Omental fat pad (tissue), 4 donors: ENCODE measurements at places on chromosomes 3 and 15.

- DNase-seq = no peak
These were observed 2.2 kb downstream of the PDCD10 start for GRCh38 chr3:167732313-167733065.

DNA sequence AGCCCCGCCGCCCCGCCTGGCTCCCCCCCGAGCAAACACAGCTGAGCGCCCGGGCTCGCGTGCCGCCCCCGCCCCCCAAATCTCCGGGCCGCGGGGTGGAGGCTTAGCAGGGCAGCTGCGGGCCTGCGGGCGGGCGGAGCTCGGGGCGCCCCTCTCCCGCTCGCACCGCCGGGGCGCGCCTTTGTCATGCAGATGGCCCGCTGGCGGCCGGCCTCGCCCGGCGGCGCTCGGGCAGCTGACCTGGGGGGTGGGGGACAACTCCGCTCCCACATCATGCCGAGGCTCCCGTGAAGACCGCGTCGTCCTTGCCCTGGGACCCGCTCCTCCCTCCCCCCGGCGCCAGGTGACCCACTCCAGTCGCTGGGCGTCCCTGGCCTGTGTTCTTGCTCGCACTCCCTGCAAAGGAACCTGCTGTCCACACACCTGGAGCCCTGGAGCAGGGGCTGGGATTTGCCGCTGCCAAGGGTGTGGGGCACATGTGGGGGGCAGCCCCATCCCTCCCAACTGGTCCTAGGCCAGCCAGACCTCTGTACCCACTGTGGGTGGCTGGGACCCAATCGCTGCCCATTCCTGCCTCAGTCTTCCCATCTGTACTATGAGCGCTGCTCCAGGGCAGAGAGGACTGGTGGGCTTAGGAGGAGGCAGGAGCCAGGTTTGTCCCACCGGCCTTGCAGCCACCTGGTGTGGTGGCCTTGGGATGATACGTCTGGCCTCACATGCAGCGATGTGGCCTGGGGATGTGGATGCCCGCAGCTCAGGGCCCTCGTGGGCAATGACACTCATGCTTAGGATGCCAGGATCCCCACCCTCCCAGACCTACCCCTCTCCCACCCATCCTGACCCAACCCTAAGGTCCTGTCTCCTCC lies 33.5 kb downstream of the DNAJB8 start:
- no peak for DNase-seq

GRCh38 chr3:49172551-49173041 lies 1.2 kb downstream of the KLHDC8B start:
- no peak for DNase-seq

- DNase-seq = no peak
These were observed 106.7 kb downstream of the GABRB3 start for GRCh38 chr15:26665957-26666791.
